ENCODE measurements at places on chromosomes 16 and 17. TPM values are rescaled to one million over a fixed set of nuclear protein-coding genes. Genes with fewer than 3 reads are reported as not detected.

TAF15 gene
- 138 TPM for total RNA-seq

DNA sequence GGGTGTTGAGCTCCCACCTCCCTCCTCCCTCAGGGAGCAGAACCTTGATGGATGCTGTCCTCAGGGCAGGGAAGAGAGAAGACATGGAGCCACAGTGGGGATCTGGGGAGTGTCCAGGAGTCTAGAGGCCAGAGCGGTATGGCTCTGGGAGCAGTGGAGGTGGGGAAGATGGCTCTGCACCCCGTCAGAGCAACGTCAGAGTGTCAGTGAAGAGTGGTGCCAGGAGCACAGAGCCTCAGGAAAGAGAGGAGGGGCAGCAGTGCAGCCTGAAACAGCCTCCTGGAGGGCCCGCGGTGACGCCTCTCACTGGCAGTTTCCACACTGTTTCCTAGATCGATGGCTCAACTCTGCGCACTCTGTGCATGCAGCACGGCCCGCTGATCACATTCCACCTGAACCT is 23.2 kb upstream of the SLC5A11 start:
- no peak for DNase-seq

GRCh38 chr17:40828454-40829044 is 6.1 kb upstream of the KRT10 start:
- no peak for DNase-seq

DNA sequence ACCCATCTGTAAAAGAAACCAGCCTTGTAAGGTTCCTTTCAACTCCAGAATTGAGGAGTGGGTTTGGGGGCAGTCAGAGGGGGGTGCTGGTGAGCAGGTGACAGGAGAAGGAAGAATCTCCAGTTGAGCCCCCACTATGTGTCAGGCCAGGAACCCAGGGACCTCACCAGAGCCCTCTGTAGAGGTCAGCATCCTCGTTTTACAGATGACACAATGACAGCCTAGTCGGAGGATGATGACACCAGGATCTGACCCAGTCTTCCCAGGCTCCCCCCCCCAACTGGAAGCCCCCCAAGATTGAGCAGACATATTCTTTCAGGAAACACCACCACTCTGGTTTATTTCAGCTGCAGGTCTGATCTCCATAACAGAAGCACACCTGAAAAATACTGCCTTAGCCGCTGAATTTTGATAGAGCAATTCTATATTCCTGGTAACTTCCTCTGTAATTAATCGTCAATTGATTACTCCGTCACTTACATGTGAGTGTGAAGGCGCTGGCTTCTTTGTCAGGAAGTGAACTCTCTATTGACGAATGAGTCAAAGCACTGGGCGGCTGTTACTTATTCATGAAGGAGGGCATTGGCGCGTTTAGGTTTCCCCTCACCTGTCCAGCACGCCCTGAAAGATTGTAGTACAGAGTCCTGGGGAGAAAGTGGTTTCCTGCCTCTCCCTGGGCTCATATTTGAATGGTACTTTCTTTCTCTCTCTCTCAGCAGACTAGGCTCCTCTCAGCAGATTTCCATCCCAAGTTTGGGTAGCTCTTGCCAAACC is 21.2 kb downstream of the SOCS3 start:
- DNase-seq: no peak

DNA sequence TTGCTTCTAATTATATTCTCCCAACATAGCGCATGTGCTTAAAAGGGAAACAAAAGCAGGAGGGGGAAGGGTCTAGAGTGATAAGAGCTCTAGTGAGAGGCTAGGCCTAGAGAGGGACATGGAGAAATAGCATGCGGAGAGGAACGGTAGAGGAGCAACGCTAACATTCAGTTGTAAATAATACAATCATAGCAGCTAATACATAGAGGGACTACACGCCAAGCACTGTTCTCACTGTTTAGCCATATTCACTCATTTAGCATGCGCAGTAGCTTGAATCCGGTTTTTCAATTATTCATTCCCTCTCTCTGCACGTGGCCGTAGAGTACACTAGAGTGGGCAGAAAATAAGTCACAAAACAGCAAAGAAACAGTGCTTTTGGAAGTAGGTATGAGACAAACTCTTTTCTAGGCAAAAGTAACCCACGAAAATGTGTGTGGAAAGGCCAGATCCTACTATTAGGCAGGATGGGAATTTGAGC is 1.7 kb upstream of the ALOX12 start:
- DNase-seq: no peak

PIRT gene
- not detected for total RNA-seq

GRCh38 chr16:82899731-82900450 is 273.1 kb downstream of the CDH13 start:
- no peak for DNase-seq

DNA sequence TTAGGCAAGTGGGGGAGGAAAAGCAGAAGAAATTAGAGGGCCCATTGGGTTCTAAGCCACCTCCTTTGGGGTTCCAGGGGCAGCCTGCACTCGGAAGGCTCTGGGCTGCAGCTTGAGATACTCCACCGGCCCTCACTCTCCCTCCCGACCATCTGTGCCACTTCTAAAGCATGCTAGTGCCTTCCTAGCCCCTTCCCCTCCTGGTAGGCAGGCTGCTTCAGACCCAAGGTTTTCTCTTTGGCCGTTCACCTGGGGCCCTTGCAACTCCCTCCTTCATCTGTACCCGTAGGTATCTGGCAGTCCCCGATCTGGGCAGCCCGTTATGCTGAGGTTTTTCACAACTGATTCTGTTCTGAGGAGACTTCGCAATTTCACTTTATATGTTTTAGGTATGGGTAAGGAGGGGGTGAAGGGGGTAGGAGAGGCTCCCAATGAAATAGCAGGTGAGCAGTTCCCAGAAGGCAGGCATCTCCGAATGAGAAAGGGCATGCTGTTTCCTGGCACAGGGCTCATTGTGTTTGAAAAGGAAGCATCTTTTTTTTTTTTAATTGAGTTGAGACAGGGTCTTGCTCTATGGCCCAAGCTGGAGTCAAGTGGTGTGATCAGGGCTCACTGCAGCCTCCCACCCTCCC is 98.7 kb downstream of the RAB11FIP4 start:
- no peak for DNase-seq

GRCh38 chr16:79380995-79381602 is 219.4 kb downstream of the MAF start:
- peak; percentile 20 for DNase-seq

DNA sequence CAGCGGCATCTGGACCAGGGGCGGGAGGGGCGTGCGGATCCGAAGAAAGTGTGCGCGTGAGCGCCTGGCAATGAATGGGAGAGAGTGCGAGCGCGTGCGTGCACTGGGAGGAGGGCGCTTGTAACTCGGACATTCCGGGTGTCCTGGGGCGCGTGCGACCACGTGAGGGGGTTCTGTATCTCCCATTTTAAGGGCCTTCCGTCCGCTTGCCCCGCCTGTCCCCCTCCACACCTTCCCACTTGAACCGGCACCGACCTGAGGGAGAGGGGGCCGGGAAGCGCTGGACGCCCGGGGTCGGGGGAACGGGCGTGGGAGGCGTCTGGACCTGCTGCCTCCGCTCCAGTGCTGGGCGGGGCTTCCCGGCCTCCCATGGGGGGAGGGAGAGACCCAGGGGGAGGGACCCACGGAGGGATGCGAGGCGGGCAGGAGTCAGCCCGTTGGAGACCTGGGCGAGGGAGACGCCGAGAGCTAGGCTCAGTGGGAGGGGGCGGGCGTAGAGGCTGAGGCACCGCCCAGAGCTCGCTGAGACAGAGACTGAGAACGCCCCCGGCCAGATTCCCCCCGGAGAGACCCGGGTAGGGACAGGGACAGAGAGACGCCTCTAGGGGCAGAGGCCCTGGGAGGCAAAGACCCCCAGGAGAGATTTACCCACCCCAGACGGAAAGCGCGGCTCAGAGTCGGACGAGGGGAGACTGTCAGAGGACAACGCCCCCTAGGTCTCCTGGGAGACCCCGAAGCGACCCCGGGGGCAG is at the start of gene KREMEN2:
Gene KREMEN2, plus strand, starts transcription at position 553 of the 752 bp plus-strand sequence. CDS start 246 bp downstream, outside the sequence.
- DNase-seq: no peak

ZNF747 gene
- 11.7 TPM for total RNA-seq

GRCh38 chr17:57104461-57105175 is 19.6 kb downstream of the AKAP1 start:
- no peak for DNase-seq

DNA sequence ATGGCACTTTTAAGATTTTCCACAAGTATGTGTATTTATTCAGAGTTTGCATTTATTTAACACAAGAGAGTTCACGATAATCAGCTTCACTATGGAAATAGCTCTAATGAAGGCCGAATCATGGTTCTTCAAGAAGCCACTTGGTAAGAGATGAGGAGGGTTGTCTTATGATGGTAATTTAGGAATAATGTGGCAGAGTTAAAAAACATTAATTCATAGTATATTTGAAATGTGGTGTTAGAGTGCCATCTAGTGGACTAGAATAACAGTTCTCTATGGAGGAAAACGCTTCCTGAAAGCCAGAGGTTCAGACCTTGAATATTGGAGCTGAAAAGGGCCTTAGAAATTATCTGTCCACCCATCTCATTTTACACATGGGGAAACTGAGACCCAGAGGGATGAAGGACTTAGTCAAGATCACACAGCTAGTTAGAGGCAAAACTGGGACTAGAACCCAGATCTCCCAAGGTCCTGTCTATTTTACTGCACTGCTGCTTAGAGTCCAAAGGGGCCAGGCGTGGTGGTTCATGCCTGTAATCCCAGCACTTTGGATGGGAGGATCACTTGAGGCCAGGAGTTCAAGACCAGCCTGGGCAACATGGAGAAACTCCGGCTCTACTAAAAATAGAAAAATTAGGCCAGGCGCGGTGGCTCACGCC is 33.8 kb upstream of the KPNB1 start:
- peak; percentile 77 for DNase-seq

DNA sequence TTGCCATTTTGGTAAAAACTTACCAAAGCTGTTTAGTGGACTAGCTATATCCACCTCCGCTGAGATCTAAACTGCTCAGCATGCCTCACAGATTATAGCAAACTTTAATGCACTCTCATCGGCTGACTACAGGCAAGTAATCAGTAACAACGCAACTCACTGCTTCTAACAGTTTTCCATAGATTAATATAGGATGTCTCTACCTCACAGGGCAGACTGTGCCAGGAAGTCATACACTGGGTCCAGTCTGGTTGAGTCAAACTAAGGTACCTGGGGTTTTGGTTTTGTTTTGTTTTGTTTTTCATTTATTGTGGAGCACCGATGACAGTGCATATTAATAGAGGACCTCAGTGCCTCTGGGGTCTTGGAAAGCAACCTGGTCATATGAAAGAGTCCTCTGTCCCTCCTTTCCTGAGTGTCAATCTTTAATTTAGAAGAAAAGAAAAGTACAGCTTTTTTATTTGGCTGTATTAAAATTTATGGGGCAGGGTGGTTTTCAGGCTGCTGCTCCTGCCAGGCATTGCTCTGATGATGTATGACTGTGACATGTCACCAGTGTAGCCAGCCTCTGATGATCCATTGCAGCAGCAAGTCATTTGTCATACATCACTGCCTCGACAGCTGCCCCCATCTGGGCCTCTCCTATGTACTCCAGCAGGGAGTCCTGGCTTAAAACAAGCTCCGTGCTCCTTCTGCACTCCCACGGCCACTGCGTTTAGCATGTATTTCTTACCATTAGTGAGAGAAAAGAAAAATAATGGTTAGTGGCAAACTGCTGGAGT is 854.1 kb downstream of the KCNJ2 start:
- peak; percentile 14 for DNase-seq

- DNase-seq: no peak
These were observed 309.3 kb downstream of the SLC39A11 start for GRCh38 chr17:72782985-72783701.

DNA sequence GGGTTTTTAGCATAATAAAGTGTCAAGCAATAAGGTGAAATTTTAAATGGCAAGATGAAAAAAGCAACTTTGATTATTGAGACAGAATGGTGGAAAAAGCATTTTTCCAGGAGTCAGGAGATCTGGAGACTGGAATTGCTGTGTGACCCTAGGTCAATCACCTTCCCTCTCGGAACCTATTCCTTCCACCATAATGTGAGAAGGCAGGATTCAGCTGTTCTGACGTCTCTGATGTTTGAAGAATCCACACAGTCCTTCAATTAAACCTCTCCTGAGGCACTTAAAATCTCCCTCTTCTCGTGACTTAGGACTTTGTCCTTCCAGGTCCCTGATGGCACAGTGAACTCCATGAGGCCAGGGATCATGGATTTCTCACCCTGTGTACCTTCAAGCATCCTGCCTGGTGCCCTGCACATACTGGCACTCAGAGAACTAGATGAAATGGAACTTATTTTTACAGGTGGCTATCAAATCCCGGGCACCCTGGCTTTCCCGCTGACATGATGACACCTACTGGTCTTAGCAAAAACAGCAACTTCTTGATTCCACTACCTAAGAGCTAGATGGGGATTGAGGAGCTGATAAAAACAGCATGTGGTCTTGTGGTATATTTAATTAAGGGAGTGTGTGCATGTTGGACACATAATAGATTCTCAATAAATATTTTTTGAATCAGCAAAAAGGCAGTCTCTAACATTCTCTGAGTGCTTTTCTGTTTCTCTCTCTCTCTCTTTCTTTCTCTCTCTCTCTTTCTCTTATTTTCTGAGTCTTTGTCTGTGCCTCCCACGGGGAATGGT is 2.3 kb upstream of the CCDC182 start:
- DNase-seq: peak; percentile 29

DNA sequence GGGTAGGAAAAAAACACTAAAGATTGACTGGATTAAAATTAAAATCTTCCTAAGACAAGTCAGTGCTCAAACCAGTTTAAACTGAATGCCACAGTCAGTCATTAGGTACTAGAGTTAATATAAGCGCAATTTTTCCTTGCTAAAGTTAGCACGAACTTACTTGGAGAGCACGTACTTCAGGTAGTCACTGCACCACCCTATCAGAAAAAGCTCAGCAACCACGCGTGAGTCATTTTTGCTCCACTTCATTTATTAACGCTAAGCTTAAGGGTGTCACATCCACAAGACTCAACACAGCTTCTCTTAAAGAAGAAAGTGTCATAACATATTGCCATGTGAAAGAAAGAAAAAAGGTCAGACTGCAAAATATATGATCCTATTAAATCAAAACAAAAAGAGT is 53.1 kb downstream of the TEX2 start:
- DNase-seq: no peak

C16orf89 gene
- 101 TPM for total RNA-seq

- no peak for DNase-seq
These were observed 419.1 kb downstream of the MAF start for GRCh38 chr16:79181419-79181818.

DNA sequence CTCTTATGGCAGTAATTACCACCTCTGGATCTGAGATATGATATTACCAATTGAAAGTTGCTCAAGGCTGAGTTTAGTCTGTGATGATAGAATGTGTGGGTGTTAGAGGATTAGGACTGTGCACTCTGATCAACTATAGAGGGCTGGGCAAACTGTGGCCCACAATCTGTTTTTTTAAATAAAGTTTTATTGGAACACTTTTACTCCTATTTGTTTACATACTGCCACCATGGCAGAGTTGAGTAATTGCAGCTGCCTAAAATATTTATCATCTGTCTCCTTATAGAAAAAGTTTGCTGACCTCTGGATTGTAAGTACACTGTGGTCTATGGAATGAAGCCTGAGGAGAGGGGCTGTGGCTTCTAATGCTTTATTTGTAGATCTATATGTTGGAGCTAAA is 71.5 kb upstream of the N4BP1 start:
- no peak for DNase-seq

CHD9NB gene
- total RNA-seq: 34.8 TPM

- no peak for DNase-seq
These were observed 10.6 kb downstream of the CTRB1 start for GRCh38 chr16:75229172-75230031.

- DNase-seq: no peak
These were observed 111.7 kb downstream of the ABCC6 start for GRCh38 chr16:16111639-16112038.

CBX2 gene
- total RNA-seq: 3.8 TPM

GRCh38 chr17:41667280-41668041 is 21.2 kb upstream of the EIF1 start:
- DNase-seq: no peak

SMTNL2 gene
- total RNA-seq: 10.9 TPM

- no peak for DNase-seq
These were observed 195.9 kb upstream of the PMFBP1 start for GRCh38 chr16:72367851-72368250.
